ENCODE measurements at places on chromosomes 7 and 10. TPM values are rescaled to one million over a fixed set of nuclear protein-coding genes. Genes with fewer than 3 reads are reported as not detected.
A peak's percentile ranks its signal among the peaks of the same experiment; 100 is the strongest.

DNA sequence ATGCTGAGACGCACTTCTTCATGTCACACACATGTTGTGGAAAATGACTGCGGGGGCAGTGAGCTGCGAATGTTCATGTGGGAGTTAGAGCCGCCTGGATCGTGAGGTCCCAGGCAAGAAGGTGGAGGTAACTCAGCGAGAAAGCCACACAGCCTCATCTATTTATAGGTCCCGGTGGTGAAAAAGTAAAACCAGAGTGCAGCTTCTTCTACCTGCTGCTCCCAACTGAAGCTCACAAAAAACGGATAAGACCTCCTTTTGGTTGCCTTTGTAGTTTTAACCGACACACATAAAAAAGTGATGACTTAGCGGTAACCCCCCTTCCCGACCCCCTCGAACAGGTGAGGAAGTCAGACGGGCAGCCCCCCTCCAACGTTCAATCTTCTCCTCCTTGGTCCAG lies 276.9 kb downstream of the GATA3 start:
- no peak for DNase-seq

- DNase-seq, result no peak
Observed at GRCh38 chr10:89814278-89814677, 112.9 kb downstream of the KIF20B start.

DNA sequence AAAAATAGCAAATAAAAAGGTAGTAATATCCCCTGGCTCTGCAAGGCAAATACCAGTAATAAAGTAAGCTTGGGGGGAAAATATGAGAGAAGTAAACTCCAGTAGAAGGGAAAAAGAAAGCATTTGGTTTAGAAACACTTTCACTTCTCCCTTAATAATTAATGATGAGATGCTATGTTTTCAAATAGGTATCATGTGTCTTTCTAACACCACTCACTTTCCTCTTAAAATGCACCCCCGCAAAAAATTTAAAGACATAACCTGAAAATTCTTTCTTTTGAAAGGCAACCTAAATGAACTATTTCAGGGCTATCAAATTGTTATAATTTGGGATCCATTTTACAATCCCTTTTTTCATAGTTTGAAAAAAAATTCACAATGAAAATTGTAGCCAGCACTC lies 240.3 kb downstream of the SNX10 start:
- DNase-seq, result no peak

- no peak for DNase-seq
Observed at GRCh38 chr10:106836933-106837663, 327.4 kb downstream of the SORCS1 start.

The OR2F1 gene
- not detected for total RNA-seq

GRCh38 chr7:20438694-20439376 lies 108.1 kb downstream of the ITGB8 start:
- DNase-seq, result no peak

GRCh38 chr10:62335326-62335725 lies 38.8 kb upstream of the ZNF365 start:
- DNase-seq, result no peak

DNA sequence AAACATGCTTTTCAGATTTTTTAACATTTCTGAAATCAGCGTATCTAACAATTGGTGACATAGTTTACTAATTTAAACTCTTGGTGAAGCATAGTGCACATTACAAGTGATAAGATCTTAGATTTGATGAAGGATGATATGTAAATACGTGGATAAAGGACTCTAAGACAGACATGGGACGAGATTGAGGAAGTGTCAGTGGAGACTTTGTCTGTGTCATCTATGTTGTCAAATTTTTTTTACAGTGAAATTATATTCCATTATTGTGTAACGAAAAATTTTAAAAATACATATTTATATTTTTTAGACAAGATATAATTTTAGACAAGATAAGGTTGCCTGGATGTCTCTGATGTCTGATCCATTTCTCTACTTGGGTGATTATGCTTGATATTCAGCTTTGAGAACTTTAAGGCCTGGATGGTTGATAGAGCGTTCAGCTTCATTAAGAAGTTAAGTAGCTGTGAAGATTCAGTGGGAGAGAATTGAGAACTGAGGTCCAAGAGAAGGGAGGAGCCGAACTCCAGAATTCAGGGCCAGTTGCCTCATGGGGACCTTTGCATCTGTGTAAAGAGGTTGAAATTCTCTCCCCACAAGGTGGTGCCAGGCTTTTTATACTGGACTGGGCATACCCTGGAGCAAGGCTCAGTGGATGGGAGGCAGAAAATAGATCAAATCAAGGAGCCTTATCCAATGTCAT lies 62.7 kb downstream of the KAT6B start:
- DNase-seq, result no peak

- DNase-seq, result no peak
Observed at GRCh38 chr10:75429159-75429827, 2.1 kb upstream of the LRMDA start.

- no peak for DNase-seq
Observed at GRCh38 chr7:117979954-117980497, 106.8 kb upstream of the CTTNBP2 start.

- no peak for DNase-seq
Observed at GRCh38 chr7:151505433-151505832, 14.3 kb downstream of the RHEB start.

DNA sequence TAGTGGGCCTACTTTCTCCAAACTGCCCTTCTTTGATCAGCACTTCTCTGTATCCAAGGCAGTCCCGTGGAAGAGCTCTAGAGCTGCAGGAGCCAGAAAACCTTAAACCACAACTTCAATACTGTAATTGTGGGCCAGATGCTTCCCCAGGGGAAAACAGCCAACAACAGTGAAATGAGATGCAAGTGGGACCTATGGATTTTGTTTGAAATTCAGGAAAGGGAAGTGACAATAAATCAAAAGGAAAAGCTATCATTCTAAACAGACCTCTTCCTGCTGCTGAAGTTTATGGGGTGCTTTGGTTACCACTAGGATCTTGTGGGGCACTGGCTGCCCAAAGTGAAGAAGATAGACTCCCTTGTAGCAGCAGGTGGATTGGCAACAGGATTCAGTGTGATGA lies 1031.7 kb downstream of the LRMDA start:
- no peak for DNase-seq

- DNase-seq, result no peak
Observed at GRCh38 chr10:75924309-75924902, 493.0 kb downstream of the LRMDA start.

DNA sequence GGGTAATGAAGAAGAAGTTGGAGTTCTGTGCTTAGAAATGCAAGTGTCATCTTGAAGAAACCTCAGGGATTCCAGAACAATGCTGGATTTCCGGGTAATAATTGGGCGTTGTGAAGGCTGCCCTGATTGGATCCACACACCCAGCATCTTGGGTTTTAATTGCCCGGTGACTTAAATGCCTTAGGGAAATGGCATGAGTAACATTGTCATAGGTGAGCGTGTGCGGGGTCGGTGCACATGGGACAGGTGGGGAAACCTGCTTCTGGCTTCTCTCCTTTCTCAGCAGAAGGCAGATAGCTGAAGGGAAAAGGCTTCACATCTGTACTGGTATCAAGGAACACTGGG lies 15.2 kb upstream of the CAMK1D start:
- DNase-seq, result no peak

GRCh38 chr7:141264511-141264910 lies 190.6 kb downstream of the TMEM178B start:
- no peak for DNase-seq

- DNase-seq, result no peak
Observed at GRCh38 chr7:82578430-82578829, 134.9 kb upstream of the CACNA2D1 start.

DNA sequence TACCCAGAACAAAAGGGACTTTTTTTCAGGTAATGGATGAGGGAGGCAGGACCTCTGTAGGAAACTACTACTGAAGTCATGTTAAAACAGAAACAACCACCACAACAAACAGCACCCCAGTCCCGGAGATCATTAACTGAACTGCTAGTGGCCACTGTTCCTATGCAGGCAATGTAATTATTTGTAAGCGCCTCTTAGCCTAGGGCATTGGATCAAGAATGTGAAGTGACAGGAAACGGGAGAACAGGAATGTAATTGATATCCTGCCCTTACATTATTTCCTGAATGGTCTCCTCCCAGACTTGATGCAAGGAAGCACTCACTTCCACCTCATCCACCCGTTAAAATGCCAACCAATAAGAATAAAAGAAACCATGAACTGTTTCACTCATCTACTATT lies 16.7 kb upstream of the GAD2 start:
- no peak for DNase-seq

DNA sequence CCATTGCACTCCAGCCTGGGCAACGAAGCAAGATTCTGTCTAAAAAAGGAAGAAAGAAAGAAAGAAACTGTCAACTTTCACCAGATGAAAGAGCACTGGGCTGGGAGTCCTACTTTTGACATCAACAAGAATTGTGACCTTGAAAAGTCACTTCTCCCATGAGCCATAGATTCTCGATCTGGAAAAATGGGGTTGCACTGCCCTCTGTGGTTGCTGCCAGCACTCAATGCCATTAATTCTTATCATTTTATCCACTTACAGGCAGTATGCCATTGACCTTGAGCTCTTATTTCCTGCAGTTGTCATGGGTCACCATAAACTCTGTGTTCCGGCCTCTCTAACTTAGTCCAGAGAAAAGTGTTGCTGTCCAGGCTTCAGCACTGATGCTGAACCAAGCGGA lies 137.2 kb downstream of the NOC3L start:
- no peak for DNase-seq

The TMEM270 gene
- not detected for total RNA-seq

The C7orf33 gene
- not detected for total RNA-seq

The PRPS1L1 gene
- not detected for total RNA-seq

The TRPV6 gene
- total RNA-seq, result 0.61 TPM

GRCh38 chr10:59138052-59138451 lies 38.4 kb upstream of the PHYHIPL start:
- no peak for DNase-seq

DNA sequence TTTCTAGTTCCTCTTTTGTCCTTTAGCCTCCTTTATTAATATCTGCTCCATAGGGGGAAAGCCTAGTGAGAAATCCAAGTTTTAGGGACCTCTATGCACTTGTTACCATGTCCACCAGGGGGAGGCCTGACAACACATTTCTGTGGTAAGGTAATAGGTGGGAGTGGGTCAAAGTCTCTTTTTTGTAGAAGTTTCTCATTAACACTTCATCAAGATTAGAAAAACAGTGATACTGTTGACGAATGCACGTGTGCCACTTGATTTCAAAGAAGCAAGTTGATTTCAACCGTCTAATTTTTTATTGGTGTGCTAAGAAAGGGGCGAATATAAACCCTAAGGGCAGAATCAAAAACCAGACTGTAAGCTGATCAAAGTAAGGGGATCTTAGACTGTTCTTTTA lies 30.6 kb downstream of the CISD1 start:
- DNase-seq, result peak; percentile 76

- DNase-seq, result no peak
Observed at GRCh38 chr7:131196803-131197202, 130.9 kb upstream of the MKLN1 start.

GRCh38 chr7:99036546-99037111 lies 107.3 kb downstream of the SMURF1 start:
- no peak for DNase-seq

- no peak for DNase-seq
Observed at GRCh38 chr7:118642396-118642795, 417.9 kb downstream of the ANKRD7 start.

The SNX10 gene
- 4.9 TPM for total RNA-seq

DNA sequence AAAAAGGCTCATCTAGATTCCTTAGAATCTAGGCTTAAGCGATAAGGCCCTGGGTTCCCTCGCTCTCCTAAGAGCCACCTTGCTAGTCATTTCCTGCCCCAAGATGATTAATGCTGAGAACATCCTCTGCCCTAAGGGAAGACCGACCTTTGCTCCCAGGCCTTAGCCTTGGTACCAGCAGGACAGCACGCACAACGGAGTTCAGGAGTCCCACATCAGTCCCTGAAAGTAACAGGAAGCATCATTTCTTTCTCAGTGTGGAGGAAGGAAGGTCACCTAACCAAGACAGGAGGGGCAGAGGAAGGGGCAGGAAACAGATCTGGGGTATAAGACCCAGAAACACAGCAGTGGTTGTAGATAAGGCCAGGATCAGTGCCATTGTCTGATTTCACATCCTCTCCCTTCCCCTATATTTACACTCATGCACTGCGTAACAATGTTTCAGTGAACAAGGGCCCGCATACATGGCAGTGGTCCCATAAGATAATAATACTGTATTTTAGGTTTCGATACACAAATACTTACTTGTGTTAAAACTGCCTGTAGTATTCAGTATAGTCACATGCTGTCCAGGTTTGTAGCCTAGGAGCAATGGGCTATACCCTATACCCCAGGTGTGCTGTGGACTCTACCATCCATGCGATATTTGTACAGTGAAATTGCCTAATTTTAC lies 8.1 kb upstream of the FAM107B start:
- DNase-seq, result peak; percentile 29

DNA sequence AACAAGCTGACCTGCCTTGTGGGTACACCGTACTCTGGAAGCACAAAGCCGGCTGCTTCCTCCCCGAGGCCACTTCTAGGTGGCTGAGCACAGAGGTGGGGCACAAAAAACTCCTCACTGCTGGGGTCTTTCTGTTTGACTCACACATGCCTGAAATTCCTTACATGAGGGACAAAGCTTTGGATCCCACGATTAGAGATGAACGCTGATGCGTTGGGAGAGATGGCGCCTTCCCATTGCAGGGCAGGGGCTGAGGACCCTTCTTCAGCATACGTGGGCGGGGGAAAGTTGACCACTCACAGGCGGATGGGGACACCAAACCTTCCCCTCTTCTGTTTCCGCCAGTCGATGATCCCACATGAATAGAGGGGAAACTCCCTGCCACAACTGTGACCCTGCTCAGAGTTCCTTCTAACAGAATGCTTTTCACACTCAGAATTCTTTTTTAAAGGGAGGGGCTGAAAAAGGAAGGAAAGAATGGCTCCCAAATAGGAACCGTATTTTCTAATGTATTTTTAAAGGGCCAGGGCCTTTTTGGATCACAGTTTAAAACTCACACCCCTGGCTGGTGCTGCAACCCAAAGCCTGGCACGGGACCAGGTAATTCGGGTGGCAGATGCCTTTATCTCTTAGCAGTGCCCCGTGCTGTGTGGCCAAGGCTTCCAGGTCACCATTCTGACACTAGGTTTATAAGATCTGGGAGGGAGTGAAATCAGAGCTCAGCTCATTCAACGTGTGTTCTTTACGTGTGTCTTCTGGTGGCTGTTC lies 134.0 kb downstream of the PRKAG2 start:
- no peak for DNase-seq

DNA sequence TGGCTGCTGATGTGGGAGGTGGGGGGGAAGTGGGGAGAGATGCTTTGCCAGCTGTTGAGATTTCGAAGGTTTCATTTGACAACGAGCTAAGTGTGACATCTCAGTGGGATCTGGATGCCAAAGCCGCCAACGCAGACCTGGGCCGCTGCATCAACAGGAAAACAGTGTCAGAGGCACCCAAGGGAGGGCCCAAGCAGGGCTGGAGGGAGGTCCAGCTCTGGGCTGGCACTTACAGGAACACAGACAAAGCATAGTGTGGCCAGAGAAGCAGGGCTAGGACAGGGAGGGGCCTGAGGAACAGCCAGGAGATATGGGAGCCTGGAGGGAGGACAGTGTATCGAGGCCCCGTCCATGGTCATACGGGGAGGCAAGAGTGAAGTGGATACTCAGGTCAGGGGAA lies 73.1 kb downstream of the GTF2IRD1 start:
- DNase-seq, result peak; percentile 45

The ACHE gene
- 11.7 TPM for total RNA-seq

The DKK1 gene
- total RNA-seq, result not detected

GRCh38 chr10:111890046-111890445 lies 293.5 kb downstream of the GPAM start:
- no peak for DNase-seq
